Kidney capillary endothelial cell (primary cell): ENCODE measurements at places on chromosomes 5 and 9.

- DNase-seq, result no peak
Observed at GRCh38 chr5:170632985-170633234, 129.1 kb downstream of the KCNIP1 start.

GRCh38 chr5:66169534-66169933 lies 25.4 kb downstream of the SREK1 start:
- DNase-seq, result peak; percentile 14

GRCh38 chr9:125902214-125902613 lies 155.0 kb downstream of the PBX3 start:
- peak; percentile 21 for DNase-seq

DNA sequence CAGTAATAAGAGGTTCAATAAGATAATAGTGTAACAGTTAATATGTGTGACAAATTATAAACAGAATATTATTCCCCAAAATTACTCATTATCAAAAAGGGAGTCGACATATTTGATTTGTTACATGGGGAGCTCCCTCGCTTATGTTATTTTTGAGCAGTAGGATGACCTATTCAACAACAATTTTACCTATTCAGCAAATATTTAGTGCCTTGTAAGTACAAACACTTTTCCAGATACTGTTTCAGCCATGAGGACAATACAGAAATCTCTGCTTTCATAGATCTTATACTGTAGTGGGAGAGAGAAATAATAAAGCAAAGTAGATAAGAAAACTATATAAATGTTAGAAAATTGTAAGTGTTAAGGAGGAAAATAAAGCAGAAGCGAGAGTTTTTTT lies 1342.8 kb upstream of the WWC1 start:
- DNase-seq, result no peak

DNA sequence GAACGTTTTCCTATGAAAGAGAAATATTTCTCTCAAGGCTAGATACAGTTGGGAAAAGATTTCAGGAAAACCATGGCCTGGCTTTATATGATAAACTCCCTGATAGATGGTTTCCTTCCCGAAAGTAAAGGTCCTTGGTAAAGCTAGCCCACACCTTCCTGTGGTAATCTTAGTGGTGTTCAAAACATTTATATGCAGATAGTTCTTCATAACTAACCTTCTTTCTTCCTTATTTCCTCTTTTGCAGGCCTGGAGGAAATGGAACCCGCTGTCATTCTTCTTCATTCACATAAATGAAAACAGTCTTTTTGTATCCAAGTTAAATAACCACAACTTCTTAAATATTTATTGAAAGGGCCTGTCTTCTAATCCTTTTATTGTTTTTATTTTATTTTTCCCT lies 474.0 kb upstream of the ACTBL2 start:
- DNase-seq, result no peak

DNA sequence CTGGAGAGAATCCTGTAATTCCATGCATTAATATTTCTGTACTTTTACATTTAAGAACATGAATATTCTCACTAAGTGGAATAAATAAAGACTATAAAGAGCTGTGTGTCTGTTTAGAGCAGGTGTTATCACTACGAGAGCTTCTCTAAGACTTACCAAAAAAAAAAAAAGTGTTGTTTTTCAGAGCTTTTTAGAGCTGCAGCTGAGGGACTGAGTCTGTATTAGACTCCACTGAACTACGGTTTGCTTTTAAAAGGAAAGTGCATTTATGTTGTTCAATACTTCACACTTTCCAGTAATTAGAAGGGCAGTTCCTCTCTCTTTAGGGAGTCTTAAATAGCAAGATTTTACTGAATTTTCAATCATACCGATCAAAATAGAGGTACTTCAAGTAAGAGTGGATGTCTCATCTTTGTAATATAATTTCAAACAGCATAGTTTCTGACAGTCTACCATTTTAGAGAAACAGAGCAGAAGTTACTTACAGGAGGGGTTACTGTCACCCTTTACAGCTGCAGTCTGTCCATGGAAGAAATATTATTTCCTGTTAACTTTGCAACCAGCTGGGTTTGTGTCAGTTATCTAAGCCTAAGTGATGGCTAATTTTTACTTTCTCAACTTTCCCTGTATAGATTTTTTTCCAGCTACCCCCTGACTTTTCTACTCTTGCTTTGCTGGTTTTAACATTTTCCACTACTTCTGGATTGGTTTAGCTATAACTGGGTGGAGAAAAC lies 2.4 kb downstream of the SYK start:
- no peak for DNase-seq
